Activated CD8-positive, alpha-beta memory T cell treated with anti-CD3 and anti-CD28 coated beads, Interleukin-2, amount 50 U/mL, for 4 hours (primary cell): ENCODE measurements at places on chromosomes 1 and 21.

DNA sequence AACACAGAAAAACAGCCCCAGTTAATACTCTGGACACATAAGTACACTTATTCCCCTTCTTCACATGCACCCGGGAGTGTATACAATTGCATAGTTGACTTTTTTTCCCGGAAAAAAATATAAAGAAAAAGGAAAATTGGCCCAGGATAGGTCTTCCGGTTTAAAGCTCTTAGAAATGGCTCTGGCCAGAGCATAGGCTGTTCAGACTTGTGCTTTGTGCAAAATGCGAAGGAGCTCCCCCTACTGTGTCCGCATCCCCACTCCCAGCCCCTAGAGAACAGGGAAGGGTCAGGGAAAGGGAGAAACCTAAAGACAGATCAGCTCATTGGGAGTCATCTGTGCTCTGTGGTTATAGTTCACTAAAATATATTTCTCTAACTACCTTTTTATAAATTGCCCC, 5.5 kb upstream of the MTMR11 start:
- no peak for DNase-seq

DNA sequence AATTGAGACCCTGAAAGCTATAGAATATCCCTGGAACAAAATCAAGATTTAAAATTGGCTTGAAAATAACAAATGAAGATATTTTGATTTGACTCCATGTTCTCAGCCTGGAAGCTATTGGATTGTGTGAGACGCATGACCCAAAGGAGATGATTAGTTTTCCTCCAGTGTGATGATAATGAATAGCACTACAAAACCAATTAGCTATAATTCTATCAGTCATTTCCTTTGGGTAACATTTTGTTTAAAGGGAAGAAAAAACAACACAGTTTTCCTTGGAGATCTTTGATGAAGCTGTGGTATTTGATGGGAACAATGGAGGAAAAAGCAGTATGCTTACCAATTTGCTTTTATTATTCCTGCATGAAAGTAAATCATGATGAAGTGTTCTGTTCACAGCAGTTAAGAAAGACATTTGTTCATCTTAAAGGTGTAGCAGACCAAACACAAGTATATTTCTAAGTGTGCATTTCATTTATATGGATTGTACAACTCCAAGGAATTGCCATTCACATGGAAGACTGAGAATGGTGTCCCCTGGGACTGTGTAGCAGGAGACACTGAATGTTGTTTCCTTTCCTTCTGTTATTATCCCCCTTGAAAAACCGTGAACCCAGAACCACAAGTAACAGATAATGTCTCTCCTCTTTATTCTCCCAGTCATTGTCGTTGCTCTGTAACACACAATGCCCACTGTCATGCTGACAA, 111.4 kb downstream of the CACHD1 start:
- DNase-seq = no peak

GRCh38 chr1:161044908-161045735, 655 bp downstream of the USF1 start:
- DNase-seq = peak; percentile 56

- DNase-seq = no peak
Observed at GRCh38 chr1:218692808-218693207, 347.7 kb downstream of the TGFB2 start.

- no peak for DNase-seq
Observed at GRCh38 chr1:204081791-204082513, 9.0 kb downstream of the SOX13 start.
